ENCODE measurements at places on chromosomes 11 and 22.
A peak's percentile ranks its signal among the peaks of the same experiment; 100 is the strongest.

DNA sequence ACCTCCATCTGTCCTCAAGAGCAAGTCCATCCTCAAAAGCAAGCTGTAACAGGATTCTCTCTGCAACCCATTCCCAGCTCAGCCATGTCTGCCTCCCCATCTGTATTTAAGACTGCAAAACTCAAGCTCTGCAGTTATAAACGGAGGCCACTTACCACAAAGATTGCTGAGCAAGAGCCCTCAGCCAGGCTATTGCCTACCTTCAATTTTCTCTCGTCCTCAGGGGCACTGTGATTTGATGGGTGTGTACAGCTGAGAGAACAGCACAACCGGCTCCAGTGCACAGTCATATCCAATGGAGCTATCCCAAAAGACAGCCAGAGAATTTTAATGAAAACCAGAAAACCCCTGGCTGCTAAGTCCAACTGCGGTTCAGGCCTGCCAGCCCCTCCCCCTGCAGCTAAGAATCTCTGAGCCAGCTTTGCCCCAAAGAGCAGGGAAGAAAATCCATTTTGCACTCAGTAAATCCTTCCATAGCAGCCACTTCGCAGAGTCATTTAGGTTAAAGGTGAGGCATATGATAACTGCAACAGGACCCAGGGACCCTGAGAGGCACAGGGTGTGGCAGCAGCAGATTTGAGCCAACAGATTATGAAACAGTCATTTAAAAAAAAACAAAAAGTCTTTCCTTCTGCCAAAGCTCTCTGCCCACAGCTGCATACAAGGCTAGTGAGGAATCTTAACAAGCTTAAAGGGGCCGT, 37.6 kb downstream of the RAB30 start:
- DNase-seq = no peak

- no peak for DNase-seq
These were observed 719.6 kb downstream of the BRD1 start for GRCh38 chr22:49107961-49108530.

DNA sequence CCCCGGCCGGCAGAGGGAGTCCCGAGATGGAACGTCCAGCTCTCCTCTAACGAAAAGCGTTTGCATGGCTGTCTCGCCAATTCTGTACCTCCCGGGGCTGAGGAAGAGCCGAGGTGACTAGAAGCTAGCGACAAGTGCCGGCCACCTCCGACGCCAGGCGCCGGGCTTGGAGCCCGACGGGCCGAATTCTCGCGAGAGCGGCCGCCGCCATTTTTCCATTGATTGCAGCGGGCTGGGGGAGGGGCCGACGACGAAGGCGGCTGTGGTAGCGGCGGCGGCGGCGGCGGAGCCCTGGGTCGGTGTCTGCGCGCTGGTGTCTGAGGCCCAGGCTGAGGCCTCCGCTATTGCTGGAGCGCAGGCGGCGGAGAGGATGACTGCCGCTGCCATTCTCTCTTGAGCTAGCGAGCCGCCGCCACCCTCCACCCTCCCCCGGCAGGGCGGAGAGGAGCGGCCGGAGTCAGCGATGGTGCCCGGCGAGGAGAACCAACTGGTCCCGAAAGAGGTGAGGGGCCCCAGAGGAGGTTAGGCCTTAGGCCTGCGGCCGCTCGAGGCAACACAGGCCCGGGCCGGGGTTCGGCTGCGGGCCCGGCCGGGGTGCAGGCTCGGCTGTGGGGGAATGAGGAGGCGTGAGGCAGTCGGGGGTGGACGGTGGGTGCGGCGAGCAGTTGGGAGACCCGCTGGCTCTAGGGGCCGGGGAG, at the start of gene USP47:
USP47 (plus strand) TSS at position 250 of the 698 bp plus-strand sequence; CDS start at position 464, 214 bp downstream.
- peak; percentile 31 for DNase-seq

- DNase-seq = peak; percentile 21
These were observed 789 bp downstream of the SIK2 start for GRCh38 chr11:111602865-111603610.

- DNase-seq = peak; percentile 35
These were observed 29.0 kb upstream of the LDLRAD3 start for GRCh38 chr11:35914816-35915215.

DNA sequence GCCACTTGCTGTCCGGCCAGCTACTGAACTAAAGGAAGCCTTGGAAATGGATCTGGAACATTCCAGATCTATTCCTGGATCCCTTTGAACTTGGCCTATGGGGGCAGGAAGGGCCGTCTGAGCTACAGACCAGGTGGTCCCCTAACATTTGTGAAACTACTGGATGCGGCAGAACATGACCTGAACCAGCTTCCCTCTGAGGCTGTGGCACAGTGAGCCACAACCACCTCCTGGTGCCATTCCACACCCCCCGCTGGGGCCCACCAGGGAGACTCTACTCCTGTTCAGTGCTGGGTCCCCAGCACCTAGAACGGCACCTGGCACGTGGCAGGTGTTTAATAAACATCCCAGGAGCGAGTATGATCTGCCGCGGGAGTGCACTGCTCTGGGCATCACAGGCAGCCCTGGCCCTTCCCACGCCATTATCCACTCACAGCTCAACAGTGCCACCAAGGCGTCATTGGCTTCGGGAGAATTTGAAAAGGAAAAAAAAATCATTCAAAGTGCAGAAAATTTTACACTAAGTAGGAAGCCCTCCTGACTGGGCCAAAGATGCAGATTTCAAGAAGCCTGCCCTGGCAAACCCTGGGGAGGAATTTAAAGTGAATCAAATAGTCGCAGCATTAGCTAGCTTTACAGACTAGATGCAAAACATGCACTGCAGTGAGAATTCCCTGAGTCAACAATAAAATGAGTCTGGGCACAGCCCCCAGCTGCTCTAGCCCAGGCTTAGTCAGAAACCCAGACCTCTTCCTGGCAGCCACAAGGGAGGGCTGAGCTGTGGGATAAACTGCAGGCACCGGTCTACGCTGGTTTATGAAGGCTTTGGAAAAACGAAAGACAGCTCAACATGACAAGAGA, 14.3 kb upstream of the EFCAB6 start:
- DNase-seq = no peak

DNA sequence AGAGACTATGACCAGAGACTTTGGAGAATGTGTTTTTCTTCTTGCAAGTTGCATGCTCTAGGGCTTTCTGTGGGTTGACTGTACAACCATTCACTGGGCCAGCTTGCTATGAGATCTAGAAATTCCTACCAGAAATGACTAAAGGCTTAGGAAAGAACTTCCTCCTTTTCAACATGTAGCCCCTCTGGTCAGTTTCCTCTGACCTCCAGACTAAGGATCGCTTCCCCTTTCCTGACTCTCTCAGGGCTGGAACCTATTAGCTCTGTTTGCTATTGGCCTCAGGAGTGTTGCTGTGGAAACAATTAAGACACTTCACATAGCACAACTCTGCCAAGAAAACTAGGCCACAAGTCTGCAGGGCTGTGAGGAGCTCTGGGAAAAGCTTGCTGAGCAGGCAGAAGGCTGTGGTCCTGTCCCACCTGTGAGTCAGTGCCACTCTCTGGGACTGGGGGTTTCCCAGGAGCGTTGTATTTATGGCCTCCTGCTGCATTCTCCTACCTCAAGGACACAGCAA, 10.7 kb downstream of the CRY2 start:
- DNase-seq = no peak

- no peak for DNase-seq
These were observed 15.4 kb upstream of the TUBA8 start for GRCh38 chr22:18095101-18095805.

DNA sequence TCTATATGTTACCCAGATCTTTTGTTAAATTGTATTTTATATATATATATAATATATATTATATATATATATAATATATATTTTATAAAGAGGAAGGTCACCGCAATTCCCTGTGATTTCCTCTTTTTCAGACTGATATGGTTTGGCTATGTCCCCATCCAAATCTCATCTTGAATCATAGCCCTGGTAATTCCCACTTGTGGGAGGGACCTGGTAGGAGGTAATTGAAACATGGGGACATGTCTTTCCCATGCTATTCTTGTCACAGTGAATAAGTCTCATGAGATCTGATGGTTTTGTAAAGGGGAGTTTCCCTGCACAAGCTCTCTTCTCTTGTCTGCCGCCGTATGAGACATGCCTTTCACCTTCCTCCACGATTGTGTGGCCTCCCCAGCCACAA, 157.6 kb downstream of the RAB38 start:
- DNase-seq = no peak

- no peak for DNase-seq
These were observed 40.8 kb downstream of the APOL1 start for GRCh38 chr22:36293606-36294292.

DNA sequence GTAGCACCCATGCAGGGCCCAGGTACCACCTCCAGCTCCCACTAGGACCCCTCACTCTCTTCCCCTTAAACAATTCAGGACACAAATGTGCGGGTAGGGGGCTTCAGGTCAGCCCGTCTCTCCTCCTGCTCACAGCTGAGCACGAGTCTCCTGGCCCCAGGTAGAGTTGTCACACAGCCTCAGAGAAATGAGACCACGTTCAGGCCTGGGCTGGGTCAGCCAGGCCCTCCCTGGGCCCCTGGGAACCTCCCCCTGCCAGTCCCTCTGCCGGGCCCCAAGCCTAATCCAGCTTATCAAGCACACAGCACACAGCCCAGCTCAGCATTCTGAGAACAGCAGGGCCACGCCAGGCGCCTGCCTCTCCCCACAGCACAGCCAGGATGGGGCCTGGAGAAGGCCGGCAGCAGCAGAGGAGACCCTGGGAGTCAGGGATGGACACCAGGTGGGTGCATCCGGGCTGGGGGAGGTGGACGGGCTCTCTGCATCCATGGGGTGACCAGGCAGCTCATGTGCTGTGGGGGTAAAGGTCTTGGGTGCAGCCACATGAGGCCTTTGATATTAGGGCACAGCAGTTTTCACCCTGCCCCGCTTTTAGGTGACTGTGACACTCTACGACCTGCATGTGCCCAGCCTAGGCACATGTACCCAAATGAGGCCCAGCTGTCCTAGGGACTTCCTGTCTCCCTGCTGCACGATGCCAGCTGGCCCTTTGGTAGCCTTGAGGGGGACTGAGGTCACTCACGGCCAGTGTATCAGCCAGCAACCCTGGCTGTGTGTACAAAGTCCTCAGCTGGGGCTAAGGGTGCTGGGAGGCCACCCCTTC, 87.0 kb downstream of the MORC2 start:
- no peak for DNase-seq
